ENCODE measurements at places on chromosomes 7 and 10.

DNA sequence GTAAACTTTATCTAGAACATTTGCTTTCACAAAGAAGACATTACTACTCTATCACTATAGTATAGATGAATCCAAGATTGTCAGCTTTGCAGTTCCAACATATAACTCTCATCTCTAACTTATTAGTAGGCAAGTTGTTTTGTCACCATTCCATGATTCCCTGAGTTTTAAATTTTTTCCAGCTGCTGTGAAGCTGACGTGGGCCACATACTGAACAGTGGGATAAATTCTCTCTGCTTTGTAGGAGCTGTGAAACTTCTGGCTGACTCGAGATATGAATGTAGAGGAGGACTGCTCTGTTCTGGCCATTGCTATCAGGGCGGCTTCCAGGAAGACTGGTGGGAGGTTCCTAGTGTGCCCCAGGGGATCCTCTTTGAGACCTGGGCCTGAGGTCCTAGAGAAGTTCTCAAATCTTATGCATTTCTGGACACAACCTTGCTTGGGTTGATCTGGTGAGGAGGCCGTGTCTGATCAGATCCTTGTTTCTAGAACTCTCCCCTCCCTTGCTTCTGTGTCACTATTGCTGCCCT, 58.0 kb downstream of the LSMEM1 start:
- no peak for DNase-seq

- peak; percentile 32 for DNase-seq
Measured at GRCh38 chr10:113139699-113140098, 189.7 kb downstream of the TCF7L2 start.

- DNase-seq, result no peak
Measured at GRCh38 chr7:158525648-158526484, 61.8 kb downstream of the PTPRN2 start.

DNA sequence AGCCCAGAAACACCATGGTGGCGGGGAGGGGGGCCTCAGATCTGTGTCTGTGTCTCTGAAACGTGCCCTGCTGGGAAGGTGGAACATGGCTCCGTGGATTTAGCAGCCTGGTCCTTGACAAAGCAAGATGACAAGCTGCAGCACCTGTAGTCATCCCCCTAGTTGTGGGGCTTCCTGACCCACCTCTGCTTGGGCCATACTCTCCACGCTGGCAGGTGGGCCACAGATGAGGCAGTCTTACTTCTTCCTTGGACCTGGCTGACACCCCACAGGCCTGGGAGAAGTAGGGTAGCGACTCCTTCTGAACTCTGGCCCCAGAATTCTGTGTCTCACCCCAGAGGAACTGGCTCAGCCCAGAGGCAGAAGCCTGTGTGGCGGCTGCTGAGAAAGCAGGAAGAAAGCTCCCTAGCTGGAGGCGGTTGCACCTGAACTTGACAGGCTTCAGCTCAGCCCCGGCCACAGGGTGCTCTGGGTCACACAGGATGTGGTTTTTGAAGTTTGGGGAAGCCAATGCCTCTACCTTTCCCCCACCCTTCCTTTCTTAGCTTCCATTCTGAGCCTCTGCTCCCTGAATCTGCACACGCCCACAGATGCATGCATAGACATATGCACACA, 113.9 kb downstream of the ABLIM1 start:
- DNase-seq, result no peak

Measured in amniotic epithelial cell (primary cell).